Activated CD8-positive, alpha-beta memory T cell treated with anti-CD3 and anti-CD28 coated beads for 1 hour (primary cell): ENCODE measurements at places on chromosomes 3 and 15.

DNA sequence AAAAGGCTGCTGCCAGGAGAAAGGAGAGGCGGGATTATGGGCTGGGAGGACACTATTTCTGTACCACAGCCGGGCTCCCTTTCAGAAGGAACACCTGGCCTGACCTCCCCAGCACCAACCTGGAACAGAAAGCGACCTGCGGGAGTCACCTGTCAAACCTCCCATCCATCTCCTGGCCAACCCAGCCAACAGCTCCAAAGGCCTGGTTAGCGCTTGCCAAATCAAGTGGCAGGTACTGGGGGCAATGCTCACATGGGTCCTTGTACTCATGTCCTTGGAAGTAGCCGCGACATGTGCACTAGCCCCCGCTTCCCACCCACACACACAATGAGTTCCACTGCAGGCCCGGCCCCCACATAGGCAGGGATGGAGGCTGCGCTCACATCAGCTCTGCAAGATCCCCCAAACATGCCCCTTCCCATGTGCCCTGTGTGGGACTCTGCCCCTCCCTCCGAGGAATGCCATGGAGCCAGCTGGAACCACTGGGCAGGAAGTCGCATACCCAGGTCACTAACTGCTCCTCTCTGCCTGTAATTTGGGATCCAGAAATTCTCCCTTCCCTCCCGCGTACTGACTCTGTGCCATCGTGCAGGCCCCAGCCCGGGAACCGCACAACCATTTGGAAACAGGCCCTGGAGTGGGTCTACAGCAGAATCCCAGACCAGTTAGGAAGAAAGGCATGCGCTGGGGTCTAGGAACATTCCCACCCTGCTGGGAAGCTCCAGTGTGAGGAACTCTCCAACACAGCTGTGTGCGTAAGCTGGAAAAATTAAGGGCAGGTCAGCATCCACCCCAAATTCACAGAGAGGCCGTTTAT is 98.9 kb downstream of the LRIG1 start:
- DNase-seq, result no peak

GRCh38 chr15:44719293-44719999 is 8.1 kb downstream of the B2M start:
- no peak for DNase-seq

- no peak for DNase-seq
Measured at GRCh38 chr3:187952849-187953248, 201.1 kb upstream of the LPP start.

DNA sequence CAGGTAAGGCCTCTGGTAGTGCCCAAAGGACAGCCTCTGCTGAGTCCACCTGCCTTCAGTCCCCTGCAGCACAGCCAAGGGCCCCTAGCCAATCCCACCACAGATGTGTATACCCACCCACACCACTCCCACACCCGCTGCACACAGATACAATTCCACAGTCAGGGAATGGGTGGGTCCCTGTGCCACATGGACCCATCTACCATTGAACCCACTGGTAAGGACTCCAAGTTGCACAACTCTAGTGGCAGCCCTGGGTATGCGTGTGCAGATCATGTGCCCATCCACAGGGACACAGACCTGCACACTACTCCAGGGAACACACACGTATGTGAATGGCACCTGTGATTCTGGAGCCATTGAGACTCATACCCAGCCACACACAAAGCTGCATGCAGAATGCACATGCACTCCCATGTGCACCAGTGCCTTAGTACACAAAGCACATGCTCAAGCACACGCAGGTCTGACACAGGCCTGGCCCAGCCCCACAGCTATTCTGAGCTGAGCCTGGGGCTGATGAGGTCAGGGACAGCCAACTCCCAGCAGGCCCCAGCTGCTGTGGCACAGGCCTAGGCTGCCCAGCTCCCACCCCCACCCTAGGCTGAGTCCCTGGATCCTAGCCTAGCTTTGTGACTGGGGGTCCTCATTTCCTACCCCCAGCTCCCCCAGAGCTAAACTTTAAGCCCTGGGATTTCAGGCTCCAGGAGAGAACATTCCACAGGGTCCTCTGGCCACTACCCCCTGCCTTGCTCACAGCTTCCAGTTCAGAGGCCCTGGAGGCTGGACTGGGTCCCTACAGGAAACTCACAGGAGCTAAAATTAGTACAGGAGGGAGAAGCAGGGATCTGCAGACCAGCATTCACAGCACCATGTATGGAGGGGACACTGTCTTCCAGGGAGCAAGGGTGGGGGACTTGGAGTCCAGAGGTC is 2.7 kb upstream of the ALS2CL start:
- no peak for DNase-seq

DNA sequence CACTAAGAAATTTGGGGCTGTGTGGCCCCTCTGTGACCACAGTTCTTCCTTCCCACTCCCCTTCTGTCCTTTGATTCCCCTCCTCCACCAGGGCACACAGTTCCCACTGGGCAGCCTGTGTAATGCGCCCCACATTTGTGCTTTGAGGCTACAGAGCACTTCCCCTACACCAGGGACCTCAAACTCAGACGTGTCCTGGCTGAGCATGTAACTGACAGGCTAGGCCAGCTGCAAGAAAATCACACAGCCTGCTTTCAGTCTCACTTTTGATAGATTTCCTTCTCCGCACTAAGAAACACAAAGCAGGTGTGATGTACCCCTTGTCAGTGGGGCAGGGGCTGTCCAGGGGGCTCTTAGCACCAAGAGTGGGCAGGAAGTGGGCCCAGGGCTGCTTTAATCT is 29.6 kb downstream of the PRKCD start:
- no peak for DNase-seq

- DNase-seq, result no peak
Measured at GRCh38 chr3:194740859-194741491, 55.3 kb downstream of the FAM43A start.

DNA sequence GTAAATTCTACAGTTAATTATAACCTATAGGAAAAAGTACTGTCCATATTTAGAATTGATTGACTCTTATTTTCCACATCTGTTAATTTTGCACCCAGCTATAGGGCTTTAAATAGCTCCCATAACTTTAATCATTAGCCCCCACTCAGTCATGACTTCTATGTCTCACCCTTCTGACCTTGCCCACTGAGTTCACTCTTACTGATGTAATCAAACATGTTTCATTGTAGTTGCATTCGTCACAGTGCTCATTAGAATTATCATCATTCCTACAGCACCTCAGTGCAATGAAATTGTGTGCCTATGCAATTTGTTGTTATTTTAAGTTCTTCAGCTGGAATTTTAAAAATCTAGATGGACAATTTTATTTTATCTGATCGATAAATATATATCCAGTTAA is 151.4 kb downstream of the TIGIT start:
- no peak for DNase-seq

DNA sequence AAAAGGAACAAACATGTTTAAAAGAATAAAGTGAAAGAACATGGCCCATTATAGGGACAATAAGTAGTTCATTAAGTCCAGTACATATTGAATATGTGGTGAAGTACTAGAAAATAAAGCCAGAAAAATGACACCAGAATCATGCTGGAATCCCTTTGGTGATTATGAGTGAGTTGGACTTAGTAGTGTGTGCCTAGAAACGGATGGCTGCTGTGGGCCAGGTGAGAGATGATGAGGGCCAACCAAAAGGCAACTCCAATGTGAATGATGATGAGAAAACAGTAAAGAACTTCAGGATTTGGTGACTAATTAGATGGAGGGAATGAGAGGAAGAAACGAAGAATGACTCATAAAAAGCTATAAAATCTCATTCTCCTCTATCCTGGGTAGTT is 3.3 kb downstream of the CRYGS start:
- DNase-seq, result no peak

- no peak for DNase-seq
Measured at GRCh38 chr3:153752405-153753027, 368.7 kb upstream of the ARHGEF26 start.

- no peak for DNase-seq
Measured at GRCh38 chr3:194489736-194490612, 3.2 kb upstream of the ATP13A3 start.

DNA sequence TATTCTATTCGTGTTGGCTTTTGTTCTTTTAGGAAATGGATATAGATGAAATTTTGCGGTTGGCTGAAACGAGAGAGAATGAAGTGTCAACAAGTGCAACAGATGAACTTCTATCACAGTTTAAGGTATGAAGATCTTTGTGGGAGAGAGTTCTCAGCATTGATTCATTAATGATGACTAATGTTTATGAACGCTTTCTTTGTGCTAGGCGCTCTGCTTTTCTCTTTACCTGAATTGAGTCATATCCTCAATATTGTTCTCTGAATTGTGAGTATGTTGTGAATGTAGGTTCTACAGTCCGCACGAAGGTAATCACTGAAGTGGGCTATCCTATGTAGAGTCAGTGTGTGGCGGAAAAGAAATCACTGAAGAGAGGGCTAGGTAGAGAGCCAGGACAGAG is 81.2 kb downstream of the CHD2 start:
- no peak for DNase-seq

DNA sequence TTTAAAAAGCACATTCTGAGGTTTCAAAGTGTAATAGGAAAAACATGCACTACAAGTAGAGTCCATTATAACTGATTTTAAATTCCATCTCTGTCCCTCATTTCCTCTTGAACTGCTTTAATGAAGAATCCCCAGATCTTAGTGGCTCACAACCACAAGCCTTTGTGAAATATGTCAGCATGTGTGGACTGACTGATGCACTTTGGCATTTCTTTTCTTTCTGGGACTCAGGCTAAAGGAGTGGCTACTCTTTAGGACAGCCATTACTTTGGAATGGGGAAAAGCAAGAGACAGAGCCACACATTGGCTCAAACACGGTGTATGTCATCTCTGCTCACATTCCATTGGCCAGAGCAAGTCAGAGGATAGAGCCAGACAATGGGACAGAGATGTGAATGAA is 139.6 kb downstream of the GRM7 start:
- no peak for DNase-seq

- DNase-seq, result no peak
Measured at GRCh38 chr15:71443538-71443937, 328.3 kb downstream of the THSD4 start.

DNA sequence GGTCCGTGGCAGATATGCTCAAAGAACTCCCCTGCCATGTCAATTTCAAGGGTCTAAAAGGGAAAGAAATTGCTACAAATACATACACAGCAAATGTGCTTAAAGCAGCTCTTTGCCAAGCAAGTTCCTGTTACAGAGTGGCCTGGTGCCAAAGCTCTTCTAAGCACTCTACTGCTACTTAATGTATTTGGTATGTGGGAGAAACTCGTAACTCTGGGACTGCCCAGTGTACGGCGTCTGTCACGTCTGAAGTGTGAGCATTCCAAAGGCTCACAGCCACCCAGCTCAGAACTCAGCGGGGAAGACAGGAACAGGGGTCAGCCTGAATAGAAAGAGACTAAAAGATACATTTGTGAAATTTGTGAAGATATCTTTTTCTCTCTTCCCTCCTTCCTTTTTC is 54.6 kb downstream of the RBMS3 start:
- DNase-seq, result no peak

DNA sequence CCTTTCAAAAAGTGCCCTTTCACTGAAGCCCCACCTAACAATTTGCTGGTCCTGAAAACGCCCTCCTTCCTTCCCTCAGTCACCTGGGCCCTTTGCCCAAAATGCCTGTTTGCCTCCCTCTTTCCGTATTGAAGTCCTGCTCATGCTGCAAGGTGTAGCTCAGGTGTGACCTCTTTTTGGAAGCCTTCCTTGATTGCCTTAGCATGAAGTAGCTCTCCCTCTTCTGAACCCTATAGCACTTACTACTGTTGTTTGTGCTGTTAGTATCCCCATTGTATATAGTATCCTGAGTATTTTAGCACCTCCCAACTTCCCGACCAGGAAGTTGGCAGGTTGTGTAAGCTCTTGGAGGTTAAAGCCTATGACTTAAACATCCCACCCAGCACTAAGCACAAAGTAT is 1.7 kb downstream of the PLS1 start:
- no peak for DNase-seq

DNA sequence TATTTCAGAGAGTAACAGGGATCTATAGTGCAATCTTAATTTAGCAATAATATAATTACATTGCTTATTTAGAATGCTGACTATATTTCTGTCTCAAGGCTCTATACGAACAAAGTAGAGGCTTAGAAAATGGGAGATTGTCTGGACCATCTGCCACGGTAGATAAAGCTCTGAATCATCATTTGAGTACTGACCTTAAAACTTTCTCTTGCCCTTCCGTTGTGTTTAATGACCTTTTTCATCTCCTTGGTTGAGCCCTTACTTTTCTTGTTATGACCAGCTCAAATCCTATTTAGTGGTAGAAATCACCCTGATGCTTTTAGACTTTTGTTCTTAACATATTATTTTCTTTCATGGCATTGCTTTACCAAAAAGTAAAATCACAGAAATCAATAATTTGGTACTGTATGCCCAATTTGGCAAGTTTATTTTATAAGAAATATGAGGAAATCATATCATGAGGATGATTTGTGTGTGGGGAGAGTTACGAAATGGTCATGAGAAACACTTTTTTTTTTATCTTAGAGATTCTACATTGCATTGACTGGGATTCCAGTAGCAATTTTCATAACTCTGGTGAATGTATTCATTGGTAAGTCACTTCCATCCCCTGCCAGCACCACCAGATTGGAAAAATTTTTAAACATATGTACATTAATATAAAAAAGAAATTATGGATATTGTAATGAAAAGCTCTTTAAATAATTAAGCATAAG is 11.0 kb downstream of the NDUFB5 start:
- DNase-seq, result no peak

GRCh38 chr3:42190701-42191442 is 75.1 kb downstream of the CCK start:
- DNase-seq, result peak; percentile 37

DNA sequence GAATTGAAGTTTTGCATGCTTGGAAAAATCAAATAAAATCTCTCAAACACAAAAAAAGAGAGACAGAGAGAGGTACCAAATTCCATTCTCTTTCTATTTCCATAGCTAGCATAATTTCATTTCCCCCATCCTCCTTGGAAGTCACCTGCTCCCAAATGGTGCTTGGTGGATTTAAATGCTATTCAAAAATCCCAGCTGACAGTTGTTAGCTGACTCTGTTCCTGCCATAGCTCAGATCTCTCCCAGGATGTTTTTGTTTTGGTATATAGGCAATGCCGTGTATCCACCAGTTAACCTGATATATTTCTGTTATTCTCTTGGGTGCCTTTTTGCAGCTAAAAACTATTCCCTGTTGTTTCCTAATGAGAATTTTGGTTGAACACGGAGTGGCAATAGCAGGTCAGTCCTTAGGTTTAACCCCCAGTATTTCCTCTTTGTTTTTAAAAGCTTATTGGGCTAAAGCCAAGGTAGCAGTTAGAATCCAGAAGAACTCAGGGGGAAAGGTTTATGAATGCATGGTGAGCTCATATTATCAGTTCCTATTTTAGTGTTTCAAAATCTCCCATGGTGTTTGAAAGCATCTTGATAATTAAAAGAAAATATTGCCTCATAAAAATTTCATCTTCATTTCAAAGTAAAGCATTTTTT is 240.0 kb upstream of the GBE1 start:
- no peak for DNase-seq

DNA sequence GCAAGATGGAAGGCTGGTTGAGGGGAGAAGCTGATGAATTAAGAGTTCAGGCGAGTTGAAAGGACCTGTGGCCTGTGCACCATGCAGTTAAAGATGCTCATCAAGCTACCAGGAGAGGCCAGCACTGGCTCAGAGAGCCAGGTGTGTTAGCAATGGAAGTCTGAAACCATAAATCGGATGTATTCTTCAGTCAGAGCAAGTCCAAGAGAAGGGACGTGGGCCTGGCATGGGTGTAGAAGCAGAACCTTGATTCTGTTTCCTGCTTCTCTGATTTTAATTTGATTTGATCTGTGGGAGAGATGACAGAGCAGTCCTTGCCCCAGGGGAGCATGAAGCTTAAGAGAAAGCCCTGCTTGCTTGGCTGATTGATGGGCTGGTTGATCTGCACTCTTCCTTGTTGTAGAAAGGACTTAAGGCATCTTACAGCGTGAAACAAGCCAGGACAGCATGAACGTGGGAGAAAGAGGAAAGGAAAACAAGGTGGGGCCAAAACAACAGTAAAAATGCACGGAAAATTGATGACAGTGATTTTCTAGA is 10.9 kb downstream of the TM6SF1 start:
- no peak for DNase-seq
